ENCODE measurements at places on chromosomes 3 and 15.

- DNase-seq = no peak
Measured at GRCh38 chr3:171230865-171231264, 204.3 kb upstream of the SLC2A2 start.

GRCh38 chr3:177601152-177601551 lies 403.9 kb upstream of the TBL1XR1 start:
- DNase-seq = no peak

GRCh38 chr3:175325440-175325839 lies 466.3 kb downstream of the NAALADL2 start:
- no peak for DNase-seq

GRCh38 chr3:149501524-149501923 lies 27.0 kb downstream of the TM4SF4 start:
- no peak for DNase-seq

DNA sequence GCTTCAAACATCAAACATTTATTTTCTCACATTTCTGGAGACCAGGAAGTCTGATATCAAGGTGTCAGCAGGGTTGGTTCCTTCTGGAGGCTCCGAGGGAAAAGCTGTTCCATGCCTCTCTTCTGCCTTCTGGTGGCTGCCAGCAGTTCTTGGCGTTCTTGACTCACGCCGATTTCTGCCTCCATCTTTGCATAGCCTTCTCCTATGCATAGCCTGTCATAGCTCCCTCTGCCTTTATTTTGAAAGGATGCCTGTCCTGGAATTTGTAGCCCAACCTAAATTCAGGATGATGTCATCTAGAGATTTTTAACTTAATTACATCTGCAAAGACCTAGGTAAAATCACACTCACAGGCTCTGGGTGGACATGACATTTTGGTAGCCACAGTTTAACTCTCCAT lies 70.4 kb downstream of the RGMA start:
- no peak for DNase-seq

- DNase-seq = peak; percentile 33
Measured at GRCh38 chr15:91824256-91824655, 29.3 kb upstream of the SLCO3A1 start.

DNA sequence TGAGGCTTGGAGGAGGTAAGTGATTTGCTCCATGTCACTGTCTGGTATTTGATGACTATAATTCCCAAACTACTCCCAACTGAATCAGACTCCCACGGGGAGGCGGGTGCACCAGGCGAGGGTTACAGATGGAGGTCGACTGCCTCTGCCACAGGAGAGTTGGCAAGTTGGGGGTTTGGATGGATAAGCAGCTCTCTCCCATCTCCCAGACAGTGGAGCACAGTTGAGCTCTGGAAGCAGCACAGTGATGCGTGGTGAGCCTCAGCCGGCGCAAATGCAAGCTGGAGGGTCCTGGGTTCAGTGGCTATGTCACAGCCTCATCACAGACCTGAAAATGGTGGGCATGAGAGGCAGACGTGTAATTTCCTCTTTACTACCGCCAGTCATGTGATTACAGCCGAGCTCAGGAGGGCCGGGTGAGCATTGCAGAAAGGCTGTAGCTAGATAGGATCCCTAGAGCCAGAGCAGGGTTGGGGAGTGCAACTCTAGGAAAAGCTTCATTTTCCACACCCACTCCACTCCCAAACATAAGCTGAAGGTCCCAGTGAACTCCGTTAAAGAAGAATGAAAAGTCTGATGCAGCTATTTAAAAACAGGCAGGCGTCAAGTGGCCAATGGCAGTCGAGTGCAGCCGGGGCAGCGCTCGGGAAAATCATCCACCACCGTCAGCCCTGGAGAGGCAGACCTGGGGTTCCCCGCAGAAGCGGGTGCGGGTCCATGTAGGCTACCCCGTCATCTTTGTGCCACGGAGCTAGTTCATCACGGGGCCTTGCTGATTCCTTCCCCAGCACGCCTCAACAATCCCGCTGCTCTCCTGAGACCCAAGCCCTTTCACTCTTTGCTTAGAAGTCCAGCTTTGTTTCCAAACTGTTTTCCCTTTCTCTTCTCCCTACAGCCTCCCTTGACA lies 33.3 kb upstream of the VPS8 start:
- peak; percentile 44 for DNase-seq

DNA sequence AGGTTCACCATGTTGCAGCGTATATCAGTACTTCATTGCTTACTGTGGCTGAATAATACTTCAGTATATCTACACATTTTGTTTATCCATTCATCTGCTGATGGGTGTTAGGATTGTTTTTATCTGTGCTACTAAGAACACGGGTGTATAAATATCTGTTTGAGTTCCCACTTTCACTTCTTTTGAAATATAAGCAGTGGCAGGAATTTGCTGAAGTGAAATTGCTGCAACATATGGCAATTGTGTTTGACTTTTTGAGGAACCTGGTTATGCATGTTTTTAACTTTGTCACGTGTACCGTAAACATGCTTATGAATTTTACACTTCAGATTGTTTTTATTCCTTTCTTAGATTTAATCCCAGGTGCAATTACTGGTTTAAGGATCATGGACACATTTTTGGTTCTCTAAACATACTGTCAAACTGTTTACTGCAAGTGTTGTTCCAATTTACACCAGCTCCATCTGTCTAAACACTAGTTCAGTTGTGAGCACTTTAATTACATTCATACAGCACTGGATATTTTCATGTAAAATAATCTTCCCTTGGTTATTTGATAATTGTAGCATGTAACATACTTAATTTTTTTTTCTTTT lies 23.1 kb downstream of the TRAK1 start:
- DNase-seq = peak; percentile 52

DNA sequence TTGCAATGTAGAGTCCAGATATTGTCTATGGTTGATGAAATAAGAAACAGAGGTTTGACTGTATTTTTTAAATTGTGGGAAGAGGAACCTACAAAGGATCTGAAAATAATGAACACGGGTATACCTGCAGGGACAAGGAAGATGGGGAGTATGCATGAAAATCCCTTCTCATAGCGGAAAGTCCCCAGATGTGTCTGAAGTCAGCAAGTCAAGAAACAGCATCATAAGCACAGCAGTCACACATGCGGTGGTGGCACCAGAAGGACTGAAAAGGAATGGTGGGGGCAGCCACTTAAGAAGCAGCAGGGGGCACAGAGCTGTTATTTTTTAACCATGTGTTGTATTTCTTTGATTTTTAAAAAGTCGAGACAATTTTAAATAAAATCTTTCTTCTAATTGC lies 4.7 kb downstream of the MRPS11 start:
- DNase-seq = no peak

- no peak for DNase-seq
Measured at GRCh38 chr3:49255718-49256511, 21.1 kb downstream of the C3orf62 start.

DNA sequence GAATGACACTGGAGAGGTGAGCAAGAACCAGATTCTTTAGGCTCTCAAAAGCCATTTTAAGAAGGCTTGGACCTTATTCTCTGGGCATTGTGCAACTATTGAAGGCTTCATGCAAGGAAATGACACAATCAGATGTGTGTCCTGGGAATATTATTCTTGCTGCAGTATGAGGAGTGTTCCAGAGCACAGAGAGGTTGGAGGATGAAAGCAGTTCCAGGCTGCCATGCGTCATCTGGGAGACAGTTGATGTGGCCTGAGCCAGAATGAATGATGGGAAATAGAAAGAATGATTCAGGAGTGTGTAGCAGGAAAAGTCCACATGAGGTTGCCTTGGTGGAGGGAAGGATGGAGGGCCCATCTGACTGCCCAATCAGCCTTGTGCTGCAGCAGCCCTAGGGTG lies 123.1 kb downstream of the CHCHD6 start:
- DNase-seq = peak; percentile 60

GRCh38 chr3:141482245-141482922 lies 4.4 kb upstream of the RASA2 start:
- no peak for DNase-seq

- DNase-seq = no peak
Measured at GRCh38 chr3:24853685-24854490, 359.2 kb upstream of the THRB start.

DNA sequence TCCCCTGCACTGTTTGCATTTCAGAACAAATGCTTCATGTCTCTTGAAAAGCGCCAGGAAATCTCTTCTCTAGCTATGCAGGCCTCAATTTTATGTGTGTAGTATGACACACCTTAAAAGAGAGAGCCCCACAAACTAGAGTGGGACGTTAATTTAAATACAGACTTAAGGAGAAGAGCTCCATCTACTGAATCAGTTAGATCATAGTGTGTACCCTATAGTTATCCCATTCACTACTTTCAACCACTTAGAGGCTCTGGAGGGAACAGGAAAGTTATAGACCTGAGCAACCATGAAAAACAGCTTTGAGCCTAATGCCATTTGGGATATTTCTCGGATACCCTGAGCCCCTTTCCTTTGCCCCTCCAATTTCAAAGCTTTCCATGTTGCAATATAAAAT lies 153.7 kb downstream of the TIGIT start:
- no peak for DNase-seq

DNA sequence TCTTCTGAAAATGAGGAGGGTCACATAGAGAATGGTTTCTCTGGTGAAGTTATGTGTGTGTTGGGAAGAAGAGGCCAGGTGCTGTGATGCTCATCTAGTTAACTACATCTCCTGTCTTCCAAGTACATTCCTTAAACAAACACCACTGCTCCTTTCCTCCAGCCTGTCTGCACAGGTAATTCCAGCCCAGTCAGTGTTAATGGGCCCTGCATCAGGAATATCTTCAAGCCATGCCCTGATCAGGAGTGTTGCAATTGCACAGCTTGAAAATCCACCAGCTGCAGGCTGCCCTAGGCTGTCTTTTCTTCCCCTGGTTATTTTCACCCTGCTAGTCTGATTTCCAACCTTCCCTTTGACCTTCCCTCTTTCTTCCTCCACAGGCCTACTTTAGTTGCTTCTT lies 41.9 kb upstream of the LMOD3 start:
- no peak for DNase-seq

DNA sequence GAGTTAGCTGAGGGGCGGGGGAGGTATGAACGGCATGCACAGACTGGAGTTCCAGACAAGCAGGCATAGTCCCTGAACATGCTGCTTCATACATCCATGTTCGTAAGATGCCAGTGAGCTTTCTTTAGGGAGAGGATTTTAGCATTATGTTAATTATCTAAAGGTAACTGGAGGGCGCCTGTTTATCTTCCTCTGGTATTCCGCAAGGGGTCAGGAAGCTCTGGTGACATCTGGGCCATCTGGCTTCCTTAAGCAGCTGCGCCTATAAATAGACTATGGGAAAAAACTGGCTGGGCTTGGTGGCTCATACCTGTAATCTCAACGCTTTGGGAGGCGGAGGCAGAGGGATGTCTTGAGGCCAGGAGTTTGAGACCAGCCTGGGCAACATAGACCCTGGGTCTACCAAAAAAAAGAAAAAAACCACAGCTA lies 1.5 kb upstream of the FBXO22 start:
- peak; percentile 66 for DNase-seq

GRCh38 chr3:52388933-52389332 lies 56.0 kb downstream of the SEMA3G start:
- DNase-seq = no peak

DNA sequence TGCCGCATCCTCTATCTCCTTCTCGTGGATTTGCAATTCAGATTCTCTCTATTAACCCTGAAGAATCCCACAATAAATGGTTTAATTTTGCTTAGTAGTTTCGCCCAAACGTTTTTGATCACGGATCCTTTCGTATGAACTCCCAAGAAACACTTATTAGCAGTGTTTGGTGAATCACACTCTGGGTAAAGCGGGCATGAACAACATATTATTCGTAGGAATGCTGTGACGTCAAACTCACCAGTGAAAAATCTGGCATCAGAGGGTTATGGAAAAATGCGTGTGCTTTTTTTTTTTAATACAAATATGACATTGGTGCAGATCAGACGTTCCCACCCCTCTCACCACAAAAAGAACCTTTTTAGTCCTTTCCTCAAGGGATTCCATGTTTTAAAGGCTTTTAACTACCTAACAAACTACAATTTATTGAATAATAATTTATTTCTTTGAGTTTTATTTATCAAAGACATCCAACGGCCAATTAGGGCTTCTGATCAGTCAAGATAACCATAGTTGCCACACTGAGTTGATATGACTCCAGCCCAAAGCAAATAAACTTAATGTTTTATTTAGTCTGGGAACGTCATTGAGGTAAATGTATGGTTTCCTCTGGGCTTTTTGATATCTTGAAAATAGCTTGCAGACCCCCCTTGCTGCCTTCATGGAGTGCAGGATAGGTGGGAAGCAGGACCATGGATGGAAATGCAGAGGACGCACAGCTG lies 45.5 kb upstream of the CGNL1 start:
- no peak for DNase-seq

GRCh38 chr3:171765511-171765887 lies 44.8 kb downstream of the PLD1 start:
- no peak for DNase-seq

DNA sequence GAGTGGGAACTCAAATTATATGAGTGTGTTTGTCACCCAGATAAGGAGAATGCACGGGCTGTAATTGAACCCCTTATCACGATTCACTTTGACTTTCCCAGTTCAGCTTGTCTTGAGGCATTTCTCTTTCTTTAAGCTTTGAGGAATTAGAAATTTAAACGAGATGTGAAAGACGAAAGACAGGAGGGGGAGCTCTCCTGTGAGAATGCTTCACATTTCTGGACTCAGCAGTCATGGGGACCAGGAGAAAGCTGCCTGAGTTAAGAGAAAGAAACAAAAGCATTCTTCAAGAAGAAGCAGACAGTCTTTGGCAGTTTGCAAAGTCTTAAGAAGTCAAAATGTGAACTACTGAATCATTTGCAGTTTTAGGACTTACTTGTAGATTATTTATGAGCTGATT lies 205.6 kb downstream of the NECTIN3 start:
- DNase-seq = peak; percentile 47
